Hematopoietic multipotent progenitor cell treated with erythropoietin and hydrocortisone succinate and interleukin-3 and kit ligand, for 8 days (in vitro differentiated cells): ENCODE measurements at places on chromosomes 1 and 21.

DNA sequence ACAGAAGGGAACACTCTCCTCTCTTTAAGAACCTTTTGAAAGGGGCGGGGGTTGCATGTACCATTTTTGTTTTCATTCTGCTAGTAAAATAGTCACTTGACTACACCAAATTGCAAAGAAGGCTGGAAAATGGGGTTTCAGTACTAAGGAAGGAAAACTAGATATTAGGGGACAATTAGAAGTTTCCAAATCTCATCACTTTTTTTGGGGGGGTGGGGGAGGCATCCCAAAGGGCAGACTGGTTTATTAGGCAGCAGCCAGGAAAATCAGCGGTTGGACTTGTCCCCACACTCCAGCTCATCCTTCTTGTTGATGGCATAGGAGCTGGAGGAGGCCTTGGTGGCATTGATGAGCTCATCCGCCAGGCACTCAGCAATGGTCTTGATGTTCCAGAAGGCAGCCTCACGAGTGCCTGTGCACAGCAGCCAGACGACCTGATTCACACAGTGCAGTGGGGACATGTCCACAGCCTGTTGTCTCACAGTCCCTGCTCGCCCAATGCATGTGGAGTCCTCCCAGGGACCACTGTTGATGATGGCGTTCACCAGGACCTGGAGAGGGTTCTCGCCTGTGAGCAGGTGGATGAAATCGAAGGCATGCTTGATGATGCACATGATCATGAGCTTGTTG is 1.7 kb upstream of the TMEM50B start:
- DNase-seq, result no peak

DNA sequence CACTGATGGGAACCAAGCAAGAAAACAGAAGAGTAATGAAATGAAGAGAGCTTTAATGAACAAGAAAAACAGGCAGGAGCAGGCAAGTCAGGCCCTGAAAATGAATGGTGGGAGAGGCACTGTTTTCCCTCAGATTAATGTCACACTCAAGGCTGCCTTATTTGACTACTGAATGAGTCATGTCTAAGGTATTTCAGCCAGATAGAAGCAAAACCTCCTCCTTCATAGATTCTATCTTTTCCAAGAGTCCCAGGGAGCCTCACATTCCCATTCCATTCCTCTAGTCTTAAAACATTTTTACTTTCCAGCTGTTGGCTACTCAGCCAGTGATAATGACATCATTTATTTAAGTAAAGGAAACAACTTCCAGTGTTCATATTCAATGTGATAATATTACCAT is 228.4 kb upstream of the NRIP1 start:
- DNase-seq, result no peak

DNA sequence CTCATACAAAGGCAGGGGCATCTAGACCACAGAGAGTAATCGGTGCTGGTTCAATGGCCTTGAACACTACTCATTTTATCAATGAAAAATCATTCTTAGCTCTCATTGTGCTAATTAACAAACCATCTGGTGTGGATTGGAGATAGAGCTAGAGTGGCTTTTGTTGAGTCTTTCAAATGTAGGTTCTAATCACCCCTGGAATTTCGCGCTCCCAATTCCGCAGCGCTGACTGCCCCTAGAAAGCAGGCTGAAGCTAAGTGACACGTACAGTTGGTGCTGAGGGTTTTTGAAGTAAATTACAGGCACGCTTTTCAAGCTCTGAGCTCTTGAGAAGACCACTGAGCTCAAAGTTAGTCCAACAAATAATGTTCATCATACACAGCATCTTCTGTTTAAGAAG is 31.2 kb upstream of the CA6 start:
- no peak for DNase-seq

GRCh38 chr1:228875741-228876140 is 140.5 kb downstream of the RHOU start:
- DNase-seq, result no peak

DNA sequence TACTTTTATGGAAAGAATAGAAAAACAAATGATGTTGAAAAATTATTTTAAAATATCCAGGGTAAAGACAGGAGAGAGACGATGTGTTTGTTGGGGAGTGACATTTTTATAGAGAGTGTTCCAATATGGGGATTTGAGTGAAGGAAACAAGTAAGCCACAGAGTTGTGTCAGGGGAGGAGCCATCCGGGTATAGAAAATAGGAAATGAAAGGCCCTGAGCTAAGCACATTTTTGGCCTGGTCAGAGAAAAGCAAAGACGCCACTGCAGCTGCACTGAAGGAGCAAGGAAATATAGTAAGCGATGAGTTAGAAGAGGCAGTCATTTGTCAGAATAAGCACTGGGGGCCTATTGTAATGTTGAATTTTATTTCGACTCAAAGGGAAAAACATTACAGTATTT is 107.3 kb upstream of the ADGRL4 start:
- DNase-seq, result no peak

- DNase-seq, result peak; percentile 20
Observed at GRCh38 chr1:62295921-62296491, 23.2 kb downstream of the KANK4 start.

GRCh38 chr1:220906561-220907334 is 27.5 kb downstream of the HLX start:
- no peak for DNase-seq

DNA sequence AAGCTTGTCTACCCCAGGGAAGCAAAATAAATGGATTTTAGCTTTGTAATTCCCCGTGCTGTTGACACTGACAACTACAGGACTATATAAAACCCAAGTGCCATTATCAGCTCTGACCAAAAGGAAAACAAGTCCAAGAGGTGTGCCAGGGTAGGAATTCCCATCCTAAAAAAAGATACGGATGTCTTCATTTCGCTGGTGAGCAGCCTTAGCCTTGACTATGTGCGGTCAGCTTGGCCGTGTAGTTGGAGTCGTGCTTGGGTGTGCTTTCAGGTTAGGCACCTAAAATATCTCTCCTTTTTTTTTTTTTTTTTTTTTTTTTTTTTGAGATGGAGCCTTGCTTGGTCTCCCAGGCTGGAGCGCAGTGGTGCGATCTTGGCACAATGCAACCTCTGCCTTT is 28.9 kb upstream of the ACTN2 start:
- no peak for DNase-seq
